ENCODE measurements at places on chromosomes 13 and 19.

DNA sequence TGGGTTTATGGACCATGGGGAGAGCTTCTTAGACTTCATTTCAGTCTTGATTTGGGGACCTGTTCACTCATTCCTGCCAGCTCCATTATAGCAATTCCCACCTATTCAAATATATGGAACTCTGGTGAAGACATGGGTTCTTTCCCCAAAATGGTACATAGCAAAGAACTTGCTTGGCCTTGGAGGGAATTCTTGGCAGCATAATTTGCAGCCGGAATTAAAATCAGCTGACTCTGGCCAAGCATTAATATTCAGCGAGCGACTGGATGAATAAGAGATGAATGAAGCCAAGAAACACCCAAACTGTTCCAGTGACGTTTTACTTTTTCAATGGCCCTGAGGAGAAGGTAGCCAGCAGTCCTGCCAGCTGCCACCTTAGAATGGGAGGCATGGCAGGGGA is 88.4 kb upstream of the SOX1 start:
- DNase-seq: no peak

GRCh38 chr13:54373211-54373610 is 1344.6 kb downstream of the OLFM4 start:
- DNase-seq: no peak

DNA sequence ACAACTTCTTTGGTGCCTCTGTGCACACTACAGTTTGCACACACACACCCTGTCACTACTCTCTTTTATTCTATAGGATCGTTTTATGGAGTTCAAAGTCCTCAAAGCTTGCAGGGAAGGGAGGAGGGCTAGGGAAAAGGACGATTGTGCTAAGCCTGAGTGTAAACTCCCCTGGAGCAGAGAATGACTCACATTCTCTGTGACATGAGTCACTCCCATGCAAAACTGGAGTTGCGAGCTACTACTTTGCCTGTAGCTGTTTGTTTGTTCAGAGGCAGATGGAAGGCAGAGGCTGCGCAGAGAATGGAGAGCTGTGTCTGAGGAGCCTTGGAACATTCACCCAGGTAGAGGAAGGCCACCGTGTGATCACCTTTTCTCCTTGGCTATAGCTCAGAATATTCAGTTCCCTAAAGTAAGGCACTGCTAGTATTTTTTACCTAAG is 80.5 kb upstream of the MBNL2 start:
- peak; percentile 57 for DNase-seq

GRCh38 chr19:48340995-48341394 is 15.6 kb downstream of the EMP3 start:
- DNase-seq: no peak

DNA sequence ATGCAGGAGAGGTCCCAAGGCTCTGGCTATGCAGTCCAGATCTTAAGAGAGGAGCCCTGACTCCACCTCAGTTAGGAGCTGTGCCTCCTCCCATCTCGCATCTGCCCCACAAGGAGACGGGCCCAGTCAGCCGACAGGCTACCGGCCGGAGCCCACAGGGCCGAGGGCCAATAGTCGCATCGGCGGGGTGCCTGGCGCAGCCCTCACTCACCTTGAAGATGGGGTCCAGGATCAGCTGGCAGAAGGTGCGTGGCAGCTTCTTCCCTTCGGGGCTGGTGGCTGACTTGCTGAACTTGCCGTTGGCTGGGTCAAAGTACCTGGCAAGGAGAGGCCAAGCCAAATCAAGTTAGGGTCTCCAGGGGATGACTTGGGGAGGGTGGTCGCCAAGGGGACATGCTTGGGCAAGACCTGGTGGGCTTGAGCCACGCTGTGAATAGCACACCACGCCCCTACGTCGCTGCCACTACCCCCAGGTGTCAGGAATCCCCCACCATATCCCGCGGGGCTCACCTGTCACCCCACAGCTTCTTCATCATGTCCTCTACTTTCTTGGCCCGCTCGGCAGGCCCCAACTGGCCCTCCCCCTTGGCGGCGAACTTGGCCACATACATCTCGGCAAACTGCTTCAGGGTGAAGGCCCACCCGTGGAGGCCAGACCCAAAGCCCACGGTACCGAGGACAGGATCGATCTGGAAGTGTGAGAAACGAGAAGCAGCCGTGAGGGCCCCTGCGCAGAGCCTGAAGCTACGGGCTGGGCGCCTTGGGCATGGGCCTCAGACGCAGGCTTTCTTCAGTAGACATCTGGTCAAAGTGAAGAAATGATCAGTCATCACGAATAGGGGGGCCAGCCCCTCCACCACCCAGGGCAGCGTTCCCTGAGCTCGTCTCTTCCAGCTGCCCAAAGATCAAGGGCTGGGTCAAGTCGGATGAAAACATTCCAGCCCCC is 3.3 kb downstream of the EEF2 start:
- DNase-seq: no peak

GRCh38 chr13:97933776-97934175 is 19.7 kb upstream of the IPO5 start:
- DNase-seq: no peak

DNA sequence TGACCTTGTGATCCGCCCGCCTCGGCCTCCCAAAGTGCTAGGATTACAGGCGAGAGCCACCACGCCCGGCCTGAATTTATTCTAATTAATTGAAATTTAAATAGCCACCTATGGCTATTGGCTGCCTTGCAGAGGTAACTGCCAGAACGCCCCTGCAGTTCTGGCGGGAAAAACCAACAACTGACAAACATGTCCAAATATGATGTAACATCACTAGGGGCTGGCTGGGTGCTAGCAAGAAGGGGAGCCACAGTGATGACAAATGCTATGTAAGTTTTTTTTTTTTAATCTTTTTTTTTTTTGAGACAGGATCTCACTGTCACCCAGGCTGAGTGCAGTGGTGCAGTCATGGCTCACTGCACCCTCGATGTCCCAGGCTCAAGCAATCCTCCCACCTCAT is 12.9 kb downstream of the ZSWIM9 start:
- no peak for DNase-seq

DNA sequence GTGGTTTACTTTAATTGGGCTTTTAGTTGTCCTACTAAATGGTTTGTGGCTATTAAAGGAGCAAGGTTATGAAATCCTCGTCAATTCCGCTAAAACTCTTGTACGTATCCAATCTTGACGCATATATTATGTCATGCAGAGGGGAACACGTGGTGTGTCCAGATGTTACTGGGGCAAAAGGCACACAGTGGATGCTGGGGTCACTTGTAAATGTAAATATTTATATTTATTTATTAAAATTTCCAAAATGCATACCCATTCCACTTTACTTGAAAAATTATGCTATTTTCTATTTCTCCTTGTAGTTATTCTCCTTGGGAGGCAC is 36.7 kb upstream of the SLC46A3 start:
- DNase-seq: no peak

DNA sequence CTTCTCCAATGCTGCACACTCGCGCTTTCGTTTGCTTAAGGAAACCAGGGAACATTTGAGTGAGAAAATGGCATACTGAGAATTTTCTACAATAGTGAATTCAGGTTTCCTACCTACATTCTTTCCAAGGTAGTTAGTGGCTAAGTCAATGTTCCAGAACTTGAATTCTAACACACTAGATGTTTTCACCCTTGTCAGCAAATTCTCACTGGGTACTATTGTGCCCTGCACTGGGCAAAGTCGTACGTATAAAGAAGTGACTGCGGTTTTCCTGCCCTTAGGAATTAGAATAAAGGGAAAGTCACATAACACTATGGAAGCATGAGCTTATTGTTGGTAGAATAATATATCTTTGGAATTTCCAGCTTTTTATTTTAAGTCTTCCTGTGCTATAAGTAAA is 119.2 kb upstream of the TNFSF11 start:
- no peak for DNase-seq

DNA sequence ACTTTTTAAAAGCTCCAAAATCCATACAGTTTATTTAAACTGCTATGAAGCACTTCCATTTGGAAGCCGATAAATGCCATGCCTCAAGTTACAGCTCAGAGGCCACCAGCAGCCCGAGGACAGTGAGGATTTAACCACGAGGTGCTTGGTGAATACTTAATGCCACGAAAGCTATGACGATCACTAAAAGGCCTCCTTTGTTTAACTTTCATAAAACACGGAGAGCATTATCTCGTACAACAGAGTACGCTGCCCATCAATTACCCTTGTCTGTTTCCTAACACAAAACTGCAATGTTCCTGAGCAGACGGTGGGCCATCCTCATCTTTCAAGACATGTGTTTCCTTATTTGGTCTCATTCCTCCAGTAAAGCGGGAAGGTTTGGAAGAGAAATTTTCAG is 58.4 kb downstream of the PEPD start:
- DNase-seq: no peak

GRCh38 chr13:27487776-27488175 is 37.4 kb upstream of the MTIF3 start:
- no peak for DNase-seq

DNA sequence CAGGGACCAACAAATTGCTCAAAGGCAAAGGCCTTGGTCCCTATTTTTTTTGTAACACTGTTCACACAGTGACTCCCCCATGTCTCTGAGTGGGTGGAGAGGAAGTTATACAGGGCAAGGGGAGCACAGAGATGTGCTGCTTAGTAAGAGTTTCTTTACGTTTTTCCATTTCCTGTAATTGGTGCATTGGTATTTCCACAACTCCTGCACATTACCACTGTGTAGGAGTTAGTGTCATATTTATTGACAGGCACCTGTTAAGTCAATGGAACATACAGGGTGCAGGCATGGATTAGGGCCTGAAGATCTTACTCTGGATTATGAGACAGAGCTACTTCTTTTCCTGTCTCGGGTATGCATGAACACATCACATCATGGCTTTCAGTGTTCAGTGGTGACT is 45.2 kb downstream of the SOX21 start:
- no peak for DNase-seq

GRCh38 chr13:37295071-37295470 is 189.6 kb upstream of the CSNK1A1L start:
- DNase-seq: no peak

GRCh38 chr19:37692956-37693620 is 26.5 kb downstream of the ZNF607 start:
- DNase-seq: no peak

Measured in SW 1271 (cell line).